Activated gamma-delta T cell (primary cell): ENCODE measurements at places on chromosomes 16 and 17.

DNA sequence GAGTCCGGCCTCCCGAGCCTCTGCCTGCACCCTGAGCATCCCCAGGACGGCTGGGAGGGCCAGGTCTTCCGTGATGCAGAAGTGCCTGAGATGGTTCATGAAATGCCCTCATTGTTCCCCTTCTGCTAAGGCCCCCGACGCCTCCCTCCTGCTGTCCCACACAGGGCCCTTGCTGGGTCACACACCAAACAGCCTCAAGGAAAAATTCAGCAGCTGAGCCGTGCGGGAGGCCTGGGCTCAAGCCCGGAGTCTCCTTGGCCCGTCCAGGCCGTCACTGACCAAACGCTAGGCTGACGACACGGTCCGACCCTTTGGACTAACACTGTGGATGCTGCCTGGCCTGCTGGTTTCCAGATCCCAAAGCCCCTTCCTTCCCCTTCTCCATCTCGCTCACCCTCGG lies 90.2 kb downstream of the RTN4RL1 start:
- DNase-seq = no peak

GRCh38 chr16:24062270-24062817 lies 193.8 kb upstream of the CACNG3 start:
- DNase-seq = no peak

- no peak for DNase-seq
Observed at GRCh38 chr16:23512168-23512695, 1.9 kb upstream of the GGA2 start.

GRCh38 chr17:82881900-82882714 lies 42.3 kb upstream of the ZNF750 start:
- DNase-seq = no peak

- no peak for DNase-seq
Observed at GRCh38 chr16:66913081-66913480, 5.6 kb downstream of the CDH16 start.

- no peak for DNase-seq
Observed at GRCh38 chr16:4925791-4926190, 11.2 kb downstream of the PPL start.

GRCh38 chr16:3492356-3492755 lies 2.9 kb downstream of the C16orf90 start:
- no peak for DNase-seq

DNA sequence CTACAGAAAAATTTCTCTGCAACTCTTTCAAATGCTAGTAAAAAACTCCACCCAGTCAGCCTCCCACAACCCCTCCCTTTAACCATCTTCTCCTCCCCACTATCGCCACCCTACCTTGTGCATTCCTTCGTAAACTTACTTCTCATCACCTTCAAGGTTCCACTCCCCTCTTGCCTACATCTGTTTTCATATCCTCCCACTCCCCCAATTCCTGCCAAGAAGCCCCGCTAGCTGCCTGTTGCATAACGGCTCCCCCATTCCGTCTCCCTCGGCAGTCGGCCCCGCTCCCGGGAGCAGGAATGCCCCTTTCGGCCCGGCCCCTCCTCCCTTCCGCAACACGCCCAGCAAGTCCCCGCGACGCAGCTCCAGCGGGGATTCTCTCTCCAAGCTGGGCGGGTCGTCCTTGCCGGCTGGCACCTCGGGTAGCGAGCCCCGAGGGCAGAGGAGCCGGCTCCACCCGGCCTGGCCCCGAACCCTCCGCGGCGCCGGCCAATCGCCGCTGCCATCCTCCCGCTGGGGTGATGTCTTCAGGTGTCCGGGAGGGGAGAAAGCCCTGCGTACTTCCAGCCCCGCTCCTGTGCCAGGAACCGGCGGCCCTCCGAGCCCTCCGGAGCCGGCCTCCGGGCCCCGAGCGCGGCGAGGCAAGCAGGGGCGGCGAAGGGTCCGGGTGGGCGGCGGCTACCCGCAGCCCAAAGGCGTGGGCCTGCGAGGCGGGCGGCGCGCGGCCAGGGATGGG lies 1.5 kb downstream of the PHLPP2 start:
- DNase-seq = peak; percentile 40

- DNase-seq = no peak
Observed at GRCh38 chr17:73519714-73520368, 124.4 kb downstream of the SDK2 start.

- DNase-seq = no peak
Observed at GRCh38 chr16:28491230-28491969, 474 bp downstream of the CLN3 start.

GRCh38 chr16:85333337-85333736 lies 221.1 kb upstream of the CIBAR2 start:
- no peak for DNase-seq

DNA sequence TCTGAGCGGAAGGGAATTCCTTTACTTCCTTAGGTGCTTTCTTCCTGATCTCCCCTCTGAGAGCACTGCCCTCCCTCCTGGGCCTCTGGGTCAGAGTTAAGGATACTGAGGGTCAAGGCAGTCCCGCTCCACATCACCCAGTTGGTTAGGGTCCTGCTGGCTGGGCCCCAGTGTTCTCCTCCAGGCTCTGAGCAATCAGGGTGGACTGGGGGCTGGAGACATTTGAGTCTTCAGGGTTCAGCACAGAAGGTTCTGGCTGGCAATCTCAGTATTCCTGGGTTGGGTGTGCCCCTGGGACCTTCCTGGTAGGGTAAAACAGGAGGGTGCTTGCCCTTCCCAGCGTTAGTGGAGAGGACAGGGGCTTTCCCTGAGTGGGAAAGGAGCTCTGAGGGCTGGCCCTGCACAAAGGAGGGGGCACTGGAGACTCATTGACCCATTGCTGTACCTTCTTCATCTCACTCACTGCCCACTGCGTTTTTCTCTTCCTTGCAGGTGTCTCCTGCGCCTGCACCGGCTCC lies 448 bp downstream of the MT1M start:
- DNase-seq = no peak

DNA sequence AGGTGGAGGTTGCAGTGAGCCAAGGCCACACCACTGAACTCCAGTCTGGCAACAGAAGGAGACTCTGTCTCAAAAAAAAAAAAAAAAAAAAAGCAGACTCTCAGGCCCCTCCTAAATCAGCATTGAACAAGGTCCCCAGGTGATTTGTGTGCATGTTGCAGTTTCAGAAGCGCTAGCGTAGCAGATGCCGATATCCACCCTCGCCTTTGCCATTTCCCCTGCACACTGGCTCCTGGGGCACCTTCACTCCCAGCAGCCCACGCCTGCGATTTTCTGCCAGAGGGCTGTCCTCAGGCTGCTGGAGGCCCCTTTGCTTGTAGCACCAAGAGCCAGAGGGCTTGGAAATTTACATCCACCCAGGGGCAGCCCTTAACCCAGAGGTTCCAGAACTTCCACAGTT lies 95.6 kb downstream of the WSCD1 start:
- no peak for DNase-seq

- peak; percentile 43 for DNase-seq
Observed at GRCh38 chr16:88569614-88569984, 604 bp upstream of the ZC3H18 start.

DNA sequence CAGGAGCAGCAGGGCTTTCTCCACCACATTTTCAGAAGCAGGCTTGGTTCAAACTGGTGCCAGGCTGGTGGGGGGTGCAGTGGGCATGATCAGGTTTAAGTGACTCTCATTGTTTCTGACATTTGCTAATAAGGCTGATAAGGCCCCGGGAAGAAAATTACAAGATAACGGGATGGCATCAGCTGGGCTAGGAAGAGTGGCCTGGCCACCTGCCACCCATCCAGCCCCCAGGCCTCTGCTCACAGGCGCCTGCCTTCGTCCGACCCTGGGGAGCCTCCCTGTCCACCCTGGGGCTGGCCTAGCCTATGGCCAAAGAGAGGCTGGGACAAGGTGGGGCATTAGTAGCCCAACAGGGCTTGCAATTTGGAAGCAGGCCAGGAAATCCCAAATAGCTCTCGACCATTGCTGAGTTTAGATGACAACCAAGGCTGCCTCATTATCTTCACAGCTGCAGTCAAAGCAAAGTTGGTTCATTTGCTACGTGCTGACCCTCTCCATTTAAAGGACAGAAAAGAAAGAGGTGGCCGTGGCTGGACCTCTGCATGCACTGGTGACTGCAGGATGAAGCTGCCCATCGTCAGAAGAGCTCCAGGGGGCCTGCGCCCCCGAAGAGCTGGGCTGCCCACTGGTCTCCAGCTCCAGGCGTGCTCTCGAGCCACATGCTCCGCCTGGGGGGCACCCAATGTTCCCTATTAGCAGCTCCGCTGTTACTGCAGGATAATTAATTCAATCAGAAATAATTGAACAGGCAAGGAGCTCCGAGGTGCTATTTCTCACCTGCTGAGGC lies 44.9 kb downstream of the PEMT start:
- no peak for DNase-seq

DNA sequence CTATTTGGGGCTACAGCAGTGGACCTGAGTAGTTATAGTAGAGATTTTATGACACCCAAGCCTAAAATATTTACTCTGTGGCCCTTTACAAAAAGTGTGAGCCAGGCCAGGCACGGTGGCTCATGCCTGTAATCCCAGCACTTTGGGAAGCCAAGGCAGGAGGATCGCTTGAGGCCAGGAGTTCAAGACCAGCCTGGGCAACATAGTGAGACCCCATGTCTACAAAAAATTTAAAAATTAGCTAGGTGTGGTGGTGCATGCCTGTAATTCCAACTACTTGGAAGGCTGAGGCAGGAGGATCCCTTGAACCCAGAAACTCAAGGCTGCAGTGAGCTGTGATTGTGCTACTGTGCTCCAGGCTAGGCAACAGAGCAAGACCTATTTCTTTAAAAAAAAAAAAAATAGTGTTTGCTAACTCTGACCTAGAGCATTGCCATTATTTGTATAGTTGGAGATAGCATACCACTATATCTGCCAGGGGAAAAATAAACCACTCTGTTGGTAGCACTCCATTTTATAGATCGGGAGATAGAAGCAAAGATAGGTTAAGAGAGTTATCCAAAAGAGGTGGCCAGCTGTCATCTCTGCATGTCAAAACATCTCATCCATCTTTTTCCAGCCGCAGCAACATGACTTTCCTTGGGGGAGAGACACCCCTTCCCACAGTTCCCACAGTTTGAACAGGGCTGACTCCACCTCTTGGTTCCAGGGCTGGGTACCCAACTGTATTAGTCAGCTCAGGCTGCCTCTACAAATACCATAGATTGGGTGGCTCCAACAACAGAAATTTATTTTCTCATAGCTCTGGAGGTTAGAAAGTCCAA lies 3.0 kb upstream of the ITPRIPL2 start:
- DNase-seq = no peak

GRCh38 chr17:34781571-34782108 lies 179.6 kb downstream of the CCT6B start:
- DNase-seq = no peak

DNA sequence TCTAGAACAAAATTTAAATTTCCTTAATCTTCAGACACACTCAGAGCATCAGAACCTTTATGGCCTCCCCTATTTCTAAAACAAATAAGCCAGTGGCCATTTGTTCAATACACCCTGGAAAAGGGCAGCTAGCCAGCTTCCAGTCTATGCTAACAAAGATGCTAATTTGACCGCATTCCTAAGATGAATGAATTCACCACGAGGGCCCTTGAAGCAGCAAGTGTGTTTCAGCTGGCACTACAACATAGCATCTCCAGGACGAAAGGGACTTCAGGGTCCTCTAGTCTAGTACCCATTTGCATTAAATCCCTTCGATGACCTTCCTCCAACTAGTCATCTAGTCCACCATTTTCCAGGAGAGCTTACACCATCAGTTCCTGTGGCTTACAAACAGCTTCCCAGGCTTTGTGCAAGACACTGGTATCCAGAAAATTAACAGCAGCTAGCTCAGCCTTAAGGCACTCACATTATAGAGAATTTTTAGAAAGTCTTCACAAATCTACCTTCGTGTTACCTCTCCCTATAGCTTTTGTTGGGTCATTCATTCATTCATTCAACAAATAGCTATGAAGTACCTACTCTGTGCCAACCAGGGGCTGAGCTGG lies 10.9 kb downstream of the KRT37 start:
- DNase-seq = no peak

- DNase-seq = no peak
Observed at GRCh38 chr17:54968988-54969332, 395 bp downstream of the STXBP4 start.

DNA sequence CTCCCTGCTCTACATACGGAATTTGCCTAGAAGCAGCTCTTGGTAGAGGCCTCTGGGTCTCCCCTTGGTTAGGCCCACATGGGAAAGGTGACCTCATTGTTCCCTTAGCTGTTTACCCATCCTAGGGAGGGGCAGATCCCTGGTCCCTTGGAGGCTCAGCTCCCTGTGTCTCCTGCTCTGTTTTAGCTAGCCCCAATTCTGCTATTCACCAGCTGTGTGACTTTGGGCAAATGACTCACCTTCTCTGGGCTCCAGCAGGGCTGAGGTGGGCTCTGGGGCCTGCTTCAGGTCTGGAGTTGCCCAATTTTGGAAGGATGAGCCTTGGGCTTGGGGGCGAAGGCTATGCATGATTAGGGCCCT lies 3.9 kb downstream of the ABCC3 start:
- no peak for DNase-seq

- DNase-seq = peak; percentile 54
Observed at GRCh38 chr17:48610282-48611211, at the start of gene HOXB7. Gene HOXB7 (minus strand): TSS chr17:48611017. CDS start chr17:48610918, 99 bp downstream.

DNA sequence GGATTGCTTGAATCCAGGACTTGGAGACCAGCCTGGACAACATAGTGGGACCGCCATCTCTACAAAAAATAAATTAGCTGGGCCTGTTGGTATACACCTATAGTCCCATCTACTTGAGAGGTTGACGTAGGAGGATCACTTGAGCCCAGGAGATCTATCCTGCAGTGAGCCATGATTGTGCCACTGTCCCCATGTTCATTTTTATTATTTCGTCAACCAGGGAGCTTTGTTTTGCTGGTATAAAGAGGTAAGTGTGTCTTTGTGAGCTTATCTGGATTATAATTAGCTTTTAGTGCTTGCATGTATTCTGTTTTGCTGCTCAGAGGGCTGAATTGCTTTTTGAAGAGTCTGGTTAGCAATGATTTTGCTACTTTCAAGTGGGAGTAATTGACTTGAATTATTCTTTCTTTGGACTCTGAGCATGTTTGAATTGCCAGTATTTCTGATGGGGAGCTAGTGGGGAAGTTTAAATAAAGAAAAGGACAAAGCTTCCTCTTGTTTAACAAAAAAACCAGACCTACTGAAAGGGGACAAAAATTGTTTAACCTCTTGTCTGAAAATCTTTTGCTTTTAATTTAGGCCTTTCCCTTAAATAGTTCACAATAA lies 31.6 kb upstream of the BCAS3 start:
- no peak for DNase-seq

GRCh38 chr16:89550421-89551007 lies 10.0 kb upstream of the RPL13 start:
- DNase-seq = no peak

- no peak for DNase-seq
Observed at GRCh38 chr16:70772493-70772892, 28.5 kb downstream of the VAC14 start.
